ENCODE measurements at places on chromosomes 6 and 20.

DNA sequence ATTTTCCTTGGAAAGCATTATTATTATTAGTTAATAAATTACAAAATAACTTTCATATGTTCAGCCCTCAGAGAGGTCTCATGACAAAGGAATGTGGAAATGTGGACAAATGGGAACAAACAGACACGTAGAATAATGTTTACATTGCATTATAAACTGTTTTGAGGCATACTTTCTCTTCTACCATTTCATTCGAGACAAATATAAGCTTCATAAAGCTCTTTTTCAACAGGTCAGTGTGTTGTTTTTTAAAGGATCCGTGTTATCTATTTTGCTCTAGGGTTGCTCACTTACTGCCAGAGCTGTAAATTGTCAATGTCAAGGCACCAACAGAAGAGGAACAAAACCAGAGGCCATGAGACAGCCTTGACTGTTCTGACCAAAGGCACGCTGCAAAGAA lies 256.8 kb downstream of the PHACTR1 start:
- DNase-seq, result no peak

- no peak for DNase-seq
Measured at GRCh38 chr6:3328145-3328544, 69.4 kb downstream of the PSMG4 start.

DNA sequence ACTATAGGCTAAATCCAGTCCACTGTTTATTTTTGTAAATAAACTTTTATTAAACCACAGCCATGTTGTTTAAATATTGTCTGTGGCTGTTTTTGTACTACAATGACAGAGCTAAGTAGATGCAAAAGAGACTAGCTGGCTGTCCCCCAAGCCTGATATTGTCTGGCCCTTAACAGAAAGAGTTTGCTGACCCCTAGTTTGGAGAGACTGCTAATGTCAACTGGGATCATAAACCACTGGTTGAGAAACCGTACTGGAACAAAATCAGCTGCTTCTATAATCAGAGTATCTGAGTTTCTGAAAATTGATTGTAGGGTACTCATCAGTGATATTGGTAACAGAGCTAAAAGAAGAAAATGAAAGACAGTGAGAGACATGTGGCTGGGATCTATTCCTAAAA lies 102.6 kb upstream of the FAM184A start:
- DNase-seq, result no peak

DNA sequence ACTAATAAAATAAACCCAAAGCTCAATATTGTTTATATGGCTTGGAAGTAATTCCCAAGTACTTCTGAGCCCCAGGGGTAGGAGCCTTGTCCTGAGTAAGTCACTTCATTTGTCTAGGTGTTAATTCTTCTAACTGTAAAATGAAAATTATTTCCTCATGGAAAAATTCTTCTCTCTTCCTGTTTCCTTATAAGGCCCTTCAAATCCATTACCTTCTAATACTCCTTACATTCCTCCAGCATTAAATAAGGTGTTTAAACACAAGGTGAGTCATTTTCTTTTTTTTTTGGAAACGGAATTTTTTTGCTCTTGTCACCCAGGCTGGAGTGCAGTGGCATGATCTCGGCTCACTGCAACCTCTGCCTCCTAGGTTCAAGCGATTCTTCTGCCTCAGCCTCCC lies 41.9 kb downstream of the PRR18 start:
- DNase-seq, result no peak

GRCh38 chr6:167094820-167095637 lies 27.9 kb upstream of the CCR6 start:
- no peak for DNase-seq

DNA sequence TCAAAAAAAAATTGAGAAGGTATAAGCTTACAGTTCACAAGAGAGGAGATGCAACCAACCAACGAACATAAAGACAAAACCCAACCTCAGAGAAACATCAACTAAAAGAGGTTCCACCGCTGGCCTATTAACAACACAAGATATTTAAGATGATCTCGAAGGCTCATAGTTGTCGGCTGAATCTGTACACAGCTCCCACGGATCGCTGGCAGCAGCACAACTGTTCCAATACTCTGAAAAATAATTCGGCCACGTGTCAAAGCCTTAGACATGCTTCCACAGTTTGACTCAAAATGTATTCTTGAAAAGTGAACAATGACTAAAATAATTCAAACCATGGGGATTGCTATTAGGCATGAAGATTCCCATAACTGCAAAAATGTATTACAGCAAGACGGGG lies 13.7 kb downstream of the EXOC2 start:
- no peak for DNase-seq

GRCh38 chr6:5869676-5870075 lies 137.0 kb downstream of the NRN1 start:
- DNase-seq, result no peak

GRCh38 chr6:82057846-82058554 lies 189.5 kb downstream of the IBTK start:
- DNase-seq, result no peak

- no peak for DNase-seq
Measured at GRCh38 chr20:53736122-53736756, 142.6 kb upstream of the ZNF217 start.

GRCh38 chr20:62344782-62345181 lies 22.3 kb downstream of the LAMA5 start:
- DNase-seq, result no peak

- peak; percentile 43 for DNase-seq
Measured at GRCh38 chr6:31203345-31203979, 33.0 kb upstream of the POU5F1 start.

DNA sequence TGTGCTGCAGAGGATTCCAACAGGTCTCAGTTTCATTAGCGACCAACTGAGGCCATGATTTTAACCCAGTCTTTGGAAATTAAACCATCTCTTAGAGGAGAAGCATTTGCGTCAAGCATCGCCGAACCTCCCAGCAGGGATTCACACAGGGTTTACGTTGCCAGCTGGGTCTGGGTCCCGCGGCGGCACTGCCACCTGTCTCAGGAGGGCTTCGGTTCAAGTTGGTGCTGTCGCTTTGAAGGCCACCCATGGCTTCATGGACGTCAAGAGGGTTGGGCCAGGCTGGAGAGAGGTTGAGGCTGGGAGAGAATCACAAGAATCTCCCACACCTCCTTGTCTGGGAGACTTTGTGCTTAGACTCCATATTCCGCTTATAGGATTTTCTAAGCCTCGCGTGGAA lies 43.0 kb upstream of the FRMD1 start:
- DNase-seq, result no peak

GRCh38 chr6:6179858-6180623 lies 140.4 kb downstream of the F13A1 start:
- no peak for DNase-seq

- DNase-seq, result no peak
Measured at GRCh38 chr20:52497731-52498130, 306.2 kb upstream of the ZFP64 start.

- no peak for DNase-seq
Measured at GRCh38 chr20:6663104-6663503, 104.4 kb upstream of the BMP2 start.

DNA sequence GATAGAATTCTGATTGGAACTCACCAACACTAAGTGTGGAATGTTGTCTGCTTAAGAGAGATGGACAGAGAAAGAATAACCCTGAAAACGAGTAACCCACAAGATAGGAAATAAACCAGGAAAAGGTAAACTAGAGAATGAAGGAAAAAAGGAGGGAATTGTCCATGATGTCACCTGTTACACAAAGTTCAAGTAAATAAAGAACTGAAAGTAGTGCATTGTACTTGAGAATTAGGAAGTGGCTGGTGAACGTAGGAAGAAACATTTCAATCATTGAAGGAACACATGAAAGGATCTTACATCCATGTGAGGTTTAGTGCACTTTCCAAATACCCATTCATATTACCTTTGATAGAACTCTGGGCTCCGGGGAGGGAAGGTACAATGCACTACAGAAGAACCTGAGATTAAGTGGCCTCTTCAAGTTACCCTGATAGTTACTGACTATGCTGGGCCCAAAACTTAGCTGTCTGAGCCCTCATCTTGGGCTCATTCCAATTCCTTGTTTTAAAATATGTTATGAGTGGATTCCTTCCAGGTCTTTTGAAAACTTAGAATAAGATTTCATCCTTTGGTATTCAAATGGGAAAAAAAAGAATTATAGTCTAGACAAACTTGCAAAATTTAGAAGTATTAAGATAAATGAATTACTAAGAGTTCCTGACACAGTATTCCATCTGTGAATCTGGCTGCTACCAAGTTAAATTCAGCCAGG lies 1.1 kb upstream of the STX7 start:
- no peak for DNase-seq

- DNase-seq, result no peak
Measured at GRCh38 chr6:141041596-141042087, 1091.1 kb upstream of the GJE1 start.

- no peak for DNase-seq
Measured at GRCh38 chr6:143198312-143198711, 137.6 kb downstream of the AIG1 start.

DNA sequence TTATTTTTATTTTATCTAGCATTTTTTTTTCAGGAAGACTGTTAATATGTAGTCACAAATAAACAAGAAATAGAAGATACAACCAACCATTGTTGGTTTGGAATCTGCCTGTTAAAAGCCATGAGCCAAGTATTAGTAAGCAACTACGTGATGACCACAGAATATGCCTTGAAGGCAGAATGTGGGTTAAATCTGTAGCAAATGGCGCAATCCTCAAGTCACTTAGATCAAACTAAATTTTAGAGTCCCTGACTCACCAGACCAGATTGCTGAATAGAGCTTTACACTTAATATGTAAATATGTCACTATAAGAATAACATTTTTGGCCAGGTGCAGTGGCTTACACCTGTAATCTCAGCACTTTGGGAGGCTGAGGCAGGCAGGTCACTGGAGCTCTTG lies 800.1 kb upstream of the CITED2 start:
- DNase-seq, result no peak

DNA sequence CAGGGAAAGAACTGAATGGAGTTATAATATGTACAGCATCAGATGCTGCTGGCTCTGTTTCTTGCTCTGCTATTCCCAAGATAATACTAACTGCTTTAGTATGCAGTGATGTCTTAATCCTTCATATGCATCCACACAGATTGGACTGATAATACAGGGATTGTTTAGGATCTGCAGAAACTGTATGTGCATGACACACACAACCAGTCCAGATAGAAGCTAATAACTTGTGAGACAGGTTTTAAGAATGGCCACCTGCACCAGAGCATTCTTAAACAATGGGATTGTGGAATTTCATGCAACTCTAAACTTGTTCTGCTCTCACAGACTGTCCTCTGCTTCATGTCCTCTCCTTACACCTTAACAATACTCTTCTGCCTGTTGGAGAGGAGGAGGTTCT lies 90.9 kb downstream of the SPTLC3 start:
- no peak for DNase-seq

GRCh38 chr6:36783603-36784375 lies 55.5 kb downstream of the CPNE5 start:
- no peak for DNase-seq

DNA sequence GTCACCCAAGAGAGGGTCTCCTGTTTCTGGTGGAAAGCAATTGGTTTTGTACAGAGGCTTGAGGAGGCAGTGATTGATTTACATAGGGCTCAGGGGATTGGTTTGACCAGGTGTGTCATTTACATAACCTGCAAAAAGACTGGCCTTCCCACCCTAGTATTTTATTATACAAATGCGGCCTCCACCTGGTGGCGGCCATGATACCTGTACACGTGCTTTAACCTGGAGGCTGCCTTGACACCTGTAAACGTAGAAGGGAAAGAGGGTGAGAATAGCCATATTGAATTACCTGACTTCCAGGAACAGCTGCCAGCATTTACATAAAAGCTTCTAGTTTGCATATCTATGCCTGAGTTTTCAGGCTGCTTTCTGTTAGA lies 48.7 kb downstream of the HLA-DPB1 start:
- no peak for DNase-seq

- DNase-seq, result no peak
Measured at GRCh38 chr6:163889904-163890514, 475.5 kb downstream of the QKI start.

- DNase-seq, result no peak
Measured at GRCh38 chr6:24943774-24944173, 8.0 kb upstream of the RIPOR2 start.

- no peak for DNase-seq
Measured at GRCh38 chr6:32439602-32440214, at the start of gene HLA-DRA. TSS of gene HLA-DRA (plus strand) at chr6:32439887. CDS start at chr6:32439951, 64 bp downstream.

DNA sequence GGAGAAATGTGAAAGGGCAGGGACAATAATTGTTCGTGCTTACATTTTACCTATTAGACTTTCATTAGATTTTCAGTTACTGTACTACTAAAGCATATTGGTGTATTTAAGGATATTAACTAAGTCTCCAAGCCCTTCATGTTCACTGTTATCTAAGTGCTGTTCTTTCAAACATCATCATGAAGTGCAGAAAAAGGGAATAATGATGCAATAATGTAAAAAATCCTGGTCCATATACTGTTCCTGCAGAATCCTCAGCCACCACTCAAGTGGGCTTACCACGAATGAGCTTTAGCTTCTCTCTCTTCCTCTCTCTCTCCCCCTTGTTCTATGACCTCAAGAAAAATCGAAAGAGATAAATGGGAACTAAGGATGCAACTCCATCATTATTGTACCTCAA lies 600.7 kb downstream of the UTRN start:
- no peak for DNase-seq

GRCh38 chr6:95856876-95857364 lies 158.9 kb upstream of the FUT9 start:
- DNase-seq, result no peak

DNA sequence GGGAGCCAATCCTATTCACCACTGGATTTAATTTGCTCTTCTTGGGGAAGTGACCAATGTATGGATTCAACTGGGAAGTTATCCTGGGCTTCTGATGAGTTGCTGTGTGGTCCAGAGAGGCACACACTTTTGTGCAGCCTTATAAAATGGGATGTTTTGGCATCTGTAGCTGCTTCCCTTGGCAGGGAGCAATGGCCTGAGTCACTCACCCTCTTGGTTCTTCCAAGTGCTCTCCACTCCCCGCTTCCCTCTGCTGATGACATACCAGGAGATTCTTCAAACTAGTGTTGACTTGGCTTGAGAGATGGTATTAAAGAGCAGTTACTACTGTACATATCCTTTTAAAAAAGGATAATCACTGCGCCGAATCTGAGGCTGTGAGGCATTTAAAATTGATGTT lies 105.8 kb downstream of the JARID2 start:
- no peak for DNase-seq

DNA sequence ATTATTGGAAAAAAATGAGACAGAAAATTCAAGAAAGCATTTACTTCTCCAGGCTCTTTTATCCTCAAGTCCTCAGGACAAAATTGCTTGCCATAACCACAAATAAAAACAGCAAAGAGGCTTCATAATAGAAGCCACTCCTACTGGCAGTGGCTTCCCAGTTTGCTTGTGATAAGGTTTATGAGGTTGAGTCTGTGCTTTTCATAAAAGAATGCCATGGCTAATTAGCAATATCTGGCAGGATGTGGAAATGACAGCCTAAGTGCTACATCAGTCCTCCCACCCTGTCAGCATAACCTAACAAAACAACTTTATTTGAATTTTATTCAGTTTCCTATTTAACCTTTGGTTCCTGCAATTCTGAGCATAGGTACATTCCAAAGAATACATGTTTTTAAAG lies 80.9 kb upstream of the HTR1E start:
- no peak for DNase-seq

GRCh38 chr20:3433744-3434143 lies 26.3 kb upstream of the DNAAF9 start:
- DNase-seq, result no peak
